ENCODE measurements at places on chromosomes 2 and 18.

- no peak for DNase-seq
Observed at GRCh38 chr18:21672521-21673267, 31.9 kb downstream of the ABHD3 start.

- no peak for DNase-seq
Observed at GRCh38 chr2:84899304-84900204, 5.9 kb upstream of the TMSB10 start.

DNA sequence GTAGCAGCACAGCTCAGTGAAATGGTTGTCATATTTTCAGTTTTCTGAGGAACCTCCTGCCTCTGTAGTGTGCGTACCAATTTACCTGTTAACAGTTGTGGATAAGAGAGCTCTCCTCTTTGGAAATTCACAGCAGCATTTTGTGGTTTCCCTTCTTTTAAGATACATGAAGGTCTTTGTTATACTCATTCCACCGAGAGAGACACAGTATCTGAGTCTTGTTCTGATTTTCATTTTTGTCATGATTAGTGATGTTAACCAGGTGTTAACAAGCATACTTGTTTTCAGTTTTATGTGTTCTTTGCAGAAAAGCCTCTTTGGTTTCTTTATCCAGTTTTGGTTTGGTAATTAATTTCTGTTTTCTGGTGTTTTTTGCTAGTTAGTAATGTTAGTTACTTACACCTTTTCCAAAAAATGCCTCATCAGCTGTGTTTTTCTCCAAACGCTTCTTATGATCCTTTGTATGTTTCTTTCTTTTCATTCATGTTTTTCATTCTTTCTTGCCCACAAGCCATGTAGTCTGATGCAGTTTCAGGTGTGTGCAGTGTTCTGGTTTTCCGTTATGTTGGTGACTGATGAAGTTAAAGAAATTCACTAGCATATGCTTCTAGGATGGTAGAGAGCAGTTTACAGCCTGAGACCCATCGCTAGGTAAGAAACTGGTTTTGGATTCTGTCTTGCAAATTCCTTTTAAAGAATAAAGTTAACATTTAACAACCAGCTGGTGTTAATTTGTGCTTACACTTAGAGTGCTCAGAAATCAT, 30.1 kb downstream of the CCDC74A start:
- no peak for DNase-seq

DNA sequence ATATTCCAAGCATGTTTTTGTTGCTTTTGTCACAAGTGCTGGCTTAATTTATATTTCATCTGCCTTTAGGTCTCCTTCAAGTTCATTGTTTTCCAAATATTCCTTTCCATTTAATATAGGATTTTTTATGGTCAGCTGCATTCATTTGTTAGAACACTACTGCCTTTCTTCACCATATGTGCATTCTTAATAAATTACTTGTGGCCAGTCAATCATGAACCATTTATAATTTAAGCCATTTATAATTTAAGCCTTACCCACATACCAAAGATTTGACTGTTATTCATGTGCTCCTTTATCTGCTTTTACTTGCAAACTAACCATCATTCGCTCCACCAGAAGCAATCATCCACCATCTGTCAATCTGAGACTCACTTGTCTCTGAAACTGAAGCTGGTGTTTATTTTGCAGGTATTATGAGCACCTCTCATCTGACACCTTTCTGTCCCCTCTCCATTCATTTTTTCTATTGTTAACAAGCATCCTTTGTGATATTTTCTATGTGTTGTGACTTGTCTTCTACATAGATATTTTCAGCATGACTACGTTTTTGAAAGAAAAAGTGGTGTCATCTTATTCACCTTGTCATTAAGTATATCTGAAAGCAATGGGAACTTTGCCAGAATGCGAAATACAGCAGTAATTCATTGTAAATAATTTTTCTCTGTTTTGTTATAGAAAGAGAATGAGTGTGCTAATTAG, 786.8 kb downstream of the KCNJ3 start:
- DNase-seq, result no peak

GRCh38 chr2:102418421-102418961, 4.5 kb upstream of the IL18RAP start:
- no peak for DNase-seq

- no peak for DNase-seq
Observed at GRCh38 chr18:37409878-37410277, 155.7 kb downstream of the CELF4 start.

- no peak for DNase-seq
Observed at GRCh38 chr2:207561386-207562080, 31.8 kb downstream of the CREB1 start.

GRCh38 chr2:6916224-6916623, 988 bp upstream of the RNF144A start:
- no peak for DNase-seq

Data from stimulated activated CD8-positive, alpha-beta memory T cell treated with anti-CD3 and anti-CD28 coated beads, Interleukin-15, amount 100 ng/mL, for 4 hours (primary cell).